ENCODE measurements at places on chromosomes 3 and 15.

DNA sequence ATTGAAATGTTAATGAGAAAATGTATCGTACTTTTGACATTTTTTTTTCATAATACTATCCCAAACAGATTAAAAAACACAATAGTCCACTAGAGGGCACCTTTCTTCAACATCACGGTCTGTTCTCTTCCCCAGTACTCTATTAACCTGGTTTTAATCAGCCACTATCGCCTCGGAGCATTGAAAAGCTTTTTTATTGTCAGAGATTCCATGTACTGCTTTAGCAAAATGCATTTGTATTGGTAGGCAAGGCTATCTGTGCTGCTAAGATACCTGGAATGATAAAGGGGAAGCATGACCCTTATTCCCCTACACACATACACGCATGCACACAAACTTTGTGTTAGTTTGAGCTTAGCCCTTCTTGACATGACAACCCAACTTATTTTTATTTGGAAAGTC, 160.1 kb upstream of the IL12A start:
- peak; percentile 69 for DNase-seq

- DNase-seq, result peak; percentile 41
Measured at GRCh38 chr15:36571301-36571700, 8.1 kb upstream of the CDIN1 start.

- no peak for DNase-seq
Measured at GRCh38 chr3:109644746-109645145, 307.4 kb upstream of the DPPA4 start.

- DNase-seq, result no peak
Measured at GRCh38 chr3:186883686-186884058, 41.2 kb downstream of the ADIPOQ start.

- DNase-seq, result peak; percentile 97
Measured at GRCh38 chr3:179347345-179348194, at the start of gene MFN1. TSS of gene MFN1 (plus strand) at chr3:179347709. CDS start at chr3:179348852, 1,143 bp downstream.

- peak; percentile 59 for DNase-seq
Measured at GRCh38 chr3:42014921-42015533, 53.1 kb upstream of the ULK4 start.

GRCh38 chr3:113268942-113269341, 57.6 kb downstream of the BOC start:
- DNase-seq, result no peak

DNA sequence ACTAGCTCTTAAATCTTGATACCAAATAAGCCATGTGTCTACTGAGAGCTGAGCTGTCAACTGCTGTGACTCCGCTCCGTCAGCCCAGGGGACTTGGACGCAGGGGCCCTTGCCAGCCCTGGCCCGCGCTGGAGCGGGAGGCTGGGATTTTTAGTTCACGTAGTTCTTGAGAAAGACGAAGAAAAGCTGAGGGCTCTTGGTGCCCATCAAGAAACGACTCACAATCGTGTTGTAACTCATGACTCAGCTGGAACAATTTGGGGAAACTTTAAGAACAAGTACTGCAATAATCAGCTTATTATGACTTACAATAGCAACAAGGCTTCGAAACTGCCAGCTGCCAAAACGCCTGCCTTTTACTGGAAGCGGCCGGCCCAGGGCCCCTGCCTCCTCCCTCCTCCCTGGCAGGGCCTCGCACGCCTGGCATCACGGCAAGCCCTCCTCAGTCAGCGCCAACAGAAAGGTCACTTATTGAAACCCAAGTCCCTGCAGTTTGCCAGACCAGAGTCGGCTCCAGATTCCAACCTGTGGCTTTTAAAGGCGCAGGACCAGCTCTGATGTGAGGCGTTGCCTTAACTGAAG, 60.3 kb downstream of the RGMA start:
- DNase-seq, result peak; percentile 36

GRCh38 chr3:41041899-41042298, 157.4 kb upstream of the CTNNB1 start:
- DNase-seq, result no peak

DNA sequence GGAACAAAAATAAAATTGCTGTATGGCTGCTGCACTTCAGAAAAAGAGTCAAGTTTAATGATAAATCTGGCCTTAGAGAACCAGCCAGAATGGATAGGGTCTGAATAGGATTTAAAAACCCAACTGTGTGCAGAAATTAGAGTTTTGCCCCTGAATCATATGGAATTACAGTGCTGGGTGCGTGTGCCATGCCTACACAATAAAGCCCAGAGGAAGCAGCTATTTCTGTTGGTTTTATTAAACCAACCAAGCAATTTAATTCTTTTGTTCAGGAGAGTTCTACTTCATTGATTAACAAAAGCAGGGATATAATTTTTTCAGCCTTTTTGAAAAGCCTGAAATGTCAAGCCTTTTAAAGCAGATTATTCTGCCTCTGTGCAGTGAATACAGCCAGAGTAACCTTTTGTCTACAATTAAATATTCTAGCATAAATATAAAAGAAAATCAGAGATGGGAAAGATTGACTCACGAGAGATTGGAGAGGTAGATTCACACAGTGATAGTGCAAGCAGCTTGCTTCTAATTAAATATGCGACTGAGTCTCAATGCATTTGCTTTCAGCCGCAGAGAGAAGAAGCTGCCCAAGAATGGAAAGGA, 66.7 kb upstream of the DNAJC19 start:
- no peak for DNase-seq

- DNase-seq, result peak; percentile 30
Measured at GRCh38 chr3:123084738-123085237, 18.0 kb downstream of the PDIA5 start.

GRCh38 chr3:141996437-141996836, 120.0 kb downstream of the ATP1B3 start:
- DNase-seq, result no peak

GRCh38 chr3:23490459-23490858, 287.3 kb downstream of the UBE2E2 start:
- peak; percentile 64 for DNase-seq

GRCh38 chr3:134988666-134989065, 193.6 kb downstream of the EPHB1 start:
- DNase-seq, result no peak

DNA sequence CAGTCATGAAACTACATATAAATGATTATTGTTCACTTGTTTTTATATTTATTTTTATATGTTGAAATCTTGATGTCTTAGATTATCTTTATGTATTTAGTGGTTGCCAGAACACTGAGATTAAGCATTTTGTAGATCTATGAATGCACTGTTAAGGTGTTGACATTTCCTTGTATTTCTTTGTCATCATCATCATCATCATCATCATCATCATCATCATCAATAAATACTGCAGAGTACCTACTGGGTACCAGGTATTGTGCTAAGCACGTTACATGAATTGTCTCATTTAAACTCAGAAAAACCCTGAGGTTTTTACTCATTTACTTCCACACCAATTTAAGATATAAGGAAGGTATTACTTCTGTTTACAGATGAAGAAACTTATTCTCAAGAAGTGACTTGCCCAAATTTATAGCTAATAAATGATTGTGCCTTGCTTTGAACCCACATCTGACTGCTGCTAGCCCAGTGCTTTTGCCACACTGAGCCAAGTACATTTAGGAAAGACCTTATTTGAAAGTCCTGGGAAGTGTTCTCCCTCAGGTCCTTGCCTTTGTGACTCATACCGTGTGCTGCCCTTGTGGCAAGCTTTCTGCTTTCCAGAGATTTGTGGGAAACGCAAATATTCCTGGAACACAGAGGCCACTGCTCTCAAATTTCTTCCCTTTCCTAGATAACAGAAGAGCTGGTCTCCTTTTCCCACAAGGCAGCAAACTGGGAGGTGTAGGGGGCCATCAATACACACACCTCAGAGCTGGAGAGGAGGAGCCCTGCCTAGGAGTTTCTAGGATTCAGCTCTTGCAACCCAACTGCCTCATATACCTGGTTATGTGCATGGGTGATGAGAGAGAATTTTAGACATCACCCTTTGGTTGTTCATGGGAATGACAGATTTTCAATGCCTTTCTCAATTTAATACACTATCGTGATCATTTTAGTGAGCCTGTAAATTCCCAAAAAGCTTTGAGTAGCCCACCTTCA, 115.4 kb upstream of the C15orf61 start:
- DNase-seq, result peak; percentile 65

GRCh38 chr15:45523166-45523460, 558 bp upstream of the SLC30A4 start:
- no peak for DNase-seq

GRCh38 chr15:83164771-83165404, 42.7 kb downstream of the HDGFL3 start:
- DNase-seq, result no peak

DNA sequence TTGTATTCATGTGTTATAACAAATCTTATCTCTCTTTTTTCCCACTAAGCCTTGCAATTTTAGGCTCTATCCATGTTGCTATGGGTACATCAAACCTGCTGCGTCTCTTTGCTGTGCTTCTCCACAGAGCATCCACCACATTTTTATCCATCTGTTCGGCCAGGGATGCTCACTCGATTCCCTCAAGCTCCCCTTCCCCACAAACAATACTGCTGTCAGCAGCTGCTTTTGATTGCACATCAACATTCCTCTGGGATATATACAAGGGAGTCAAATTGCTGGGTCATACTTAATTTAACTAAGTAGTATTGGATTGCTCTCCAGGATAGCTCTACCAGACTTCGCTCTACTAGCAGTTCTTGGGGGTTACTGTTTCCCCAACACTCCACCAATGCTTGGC, 36.8 kb downstream of the TMEM108 start:
- no peak for DNase-seq

GRCh38 chr3:167653760-167654159, at the start of gene WDR49:
TSS of gene WDR49 (minus strand) at chr3:167653942. CDS start at chr3:167653425, 517 bp downstream.
- DNase-seq, result no peak

GRCh38 chr15:98855815-98856531, 151.6 kb downstream of the PGPEP1L start:
- DNase-seq, result no peak

- no peak for DNase-seq
Measured at GRCh38 chr15:59419170-59419569, 18.8 kb upstream of the FAM81A start.

GRCh38 chr3:188241883-188242282, 87.9 kb downstream of the LPP start:
- peak; percentile 67 for DNase-seq

- DNase-seq, result no peak
Measured at GRCh38 chr3:184543256-184543655, 18.3 kb upstream of the EPHB3 start.

DNA sequence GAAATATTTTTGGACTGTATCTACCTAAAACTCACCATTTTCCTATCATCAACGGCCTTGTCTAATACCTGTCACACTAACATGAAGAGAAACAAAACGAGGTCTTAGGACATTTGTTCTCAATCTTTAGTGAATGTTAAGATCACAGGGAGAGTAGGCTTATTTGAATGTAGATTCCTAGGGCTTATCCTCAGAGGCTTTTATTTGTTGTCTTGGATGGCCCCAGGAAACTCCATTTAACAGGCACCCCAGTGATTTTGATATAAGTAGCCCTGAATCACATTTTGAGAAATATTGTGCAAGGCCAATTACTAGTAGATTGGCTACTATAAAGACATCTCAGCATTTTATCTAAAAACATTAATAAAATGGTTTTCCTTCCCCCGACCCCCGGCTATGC, 367.4 kb downstream of the GAP43 start:
- DNase-seq, result no peak

GRCh38 chr3:127193775-127194174, 844 bp downstream of the PRR23E start:
- DNase-seq, result no peak

GRCh38 chr15:28912422-28912821, 26.6 kb downstream of the APBA2 start:
- DNase-seq, result no peak

GRCh38 chr15:26804063-26804804, 31.4 kb upstream of the GABRB3 start:
- no peak for DNase-seq

- DNase-seq, result no peak
Measured at GRCh38 chr3:12194669-12195161, 36.0 kb upstream of the TIMP4 start.

- DNase-seq, result no peak
Measured at GRCh38 chr3:158820521-158820920, 18.7 kb downstream of the MFSD1 start.

- DNase-seq, result no peak
Measured at GRCh38 chr15:91865950-91866349, 12.4 kb downstream of the SLCO3A1 start.

GRCh38 chr3:155995525-155996370, 124.6 kb upstream of the KCNAB1 start:
- peak; percentile 51 for DNase-seq

DNA sequence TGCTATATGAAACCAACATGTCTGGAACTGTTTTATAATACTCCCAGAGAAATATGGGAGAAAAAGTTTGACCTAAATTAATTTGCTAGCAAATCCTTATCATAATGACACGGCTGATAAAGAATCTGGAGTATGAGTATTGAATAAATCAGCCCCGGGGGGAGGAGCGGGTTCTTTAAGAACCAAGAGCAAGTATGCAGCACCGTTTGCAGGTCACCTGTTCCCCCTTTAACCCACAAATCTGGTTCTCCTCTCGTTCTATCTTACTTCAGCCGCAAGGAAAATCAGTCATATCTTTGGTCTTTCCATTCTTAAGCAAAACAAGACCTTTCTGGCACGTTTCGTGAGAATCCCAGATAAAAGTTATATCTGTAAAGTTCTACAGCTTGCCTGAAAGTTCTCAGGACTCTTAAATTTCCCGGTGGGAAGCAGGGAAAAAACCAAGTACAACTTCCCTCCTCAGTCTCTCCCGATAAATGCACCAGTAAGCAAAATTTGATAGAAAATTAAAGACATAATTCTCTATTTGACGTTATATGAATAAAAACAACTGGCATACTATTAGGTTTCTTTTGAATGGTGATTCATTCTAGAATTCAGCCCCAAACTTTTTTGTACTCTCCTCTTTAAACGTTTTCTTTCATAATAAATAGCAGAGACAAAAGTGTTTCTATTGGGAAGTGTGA, 348.6 kb downstream of the ZBBX start:
- no peak for DNase-seq

- no peak for DNase-seq
Measured at GRCh38 chr3:46186471-46187340, 21.4 kb downstream of the CCR1 start.

- DNase-seq, result no peak
Measured at GRCh38 chr15:45946111-45946510, 311.3 kb downstream of the SQOR start.

GRCh38 chr3:161413127-161413854, 42.0 kb upstream of the SPTSSB start:
- DNase-seq, result peak; percentile 16
